ENCODE measurements at places on chromosomes 16 and 17.

DNA sequence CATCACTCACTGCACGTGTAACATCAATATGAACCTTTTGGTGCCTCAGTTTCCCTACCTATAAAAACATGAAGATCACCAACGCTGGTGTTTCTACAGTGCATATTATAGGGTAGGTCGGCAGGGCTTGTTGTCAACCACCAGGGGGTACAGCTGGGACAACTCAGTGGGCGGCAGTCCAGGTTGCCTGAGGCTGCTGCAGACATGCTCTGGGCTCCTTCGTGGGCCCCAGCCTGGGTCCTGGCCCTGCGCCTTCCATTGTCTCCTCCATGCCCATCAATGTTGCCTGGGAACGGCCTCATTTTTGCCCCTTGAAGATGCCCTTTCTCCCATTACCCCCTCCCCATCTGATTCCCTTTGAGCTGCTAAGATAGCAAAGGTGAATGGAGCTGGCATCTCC, 89.8 kb downstream of the GSG1L start:
- no peak for DNase-seq

DNA sequence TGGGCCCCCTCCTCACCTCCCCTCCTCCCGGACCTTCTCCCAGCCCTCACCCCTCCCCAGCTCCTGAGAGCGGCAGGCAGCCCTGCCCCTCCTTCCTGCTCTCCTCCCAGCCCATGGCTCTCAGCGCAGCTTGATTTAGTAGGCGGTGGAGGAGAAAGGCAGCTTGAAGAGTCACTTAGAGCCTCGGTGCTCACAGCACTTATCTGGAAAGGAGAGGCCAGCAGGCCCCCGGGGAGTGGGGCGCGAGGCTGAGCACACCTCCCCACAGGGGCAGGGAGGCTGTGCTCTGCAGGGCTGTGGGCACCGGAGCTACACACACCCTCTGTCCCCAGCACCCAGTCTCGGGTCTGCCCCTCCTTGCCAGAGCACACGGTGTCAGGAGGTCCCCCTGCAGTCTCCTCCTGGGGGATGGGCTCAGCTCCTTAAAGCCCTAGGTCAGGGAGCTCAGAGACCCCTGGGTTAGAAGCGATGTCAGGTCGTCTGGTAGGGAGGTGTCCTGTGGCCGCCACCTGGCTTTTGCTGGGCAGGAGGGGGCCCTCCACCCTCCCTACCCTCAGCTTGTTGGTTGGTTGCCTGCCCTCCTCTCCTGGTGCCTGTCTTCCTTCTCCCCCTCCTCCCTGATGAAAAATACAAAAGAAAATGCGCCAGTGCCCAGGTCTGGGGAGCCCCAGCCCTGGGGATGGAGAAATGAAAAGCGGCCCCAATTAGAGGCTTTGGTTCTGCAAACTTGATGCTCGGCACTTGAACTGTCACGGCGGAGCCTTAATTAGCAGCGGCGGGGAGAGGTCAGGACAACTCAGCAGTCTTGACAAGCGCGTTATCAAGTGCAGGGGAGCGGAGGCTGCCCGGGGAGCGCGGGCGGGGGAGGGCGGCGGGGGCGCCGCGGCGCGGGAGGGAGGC, 151.1 kb upstream of the GSE1 start:
- DNase-seq: peak; percentile 88

GRCh38 chr16:89322321-89323119, 105.0 kb downstream of the ZNF778 start:
- DNase-seq: peak; percentile 51

- peak; percentile 97 for DNase-seq
These were observed at the start of gene ZNF207 for GRCh38 chr17:32349854-32350665. TSS of gene ZNF207 (plus strand) at chr17:32350157. CDS start at chr17:32350286, 129 bp downstream.

DNA sequence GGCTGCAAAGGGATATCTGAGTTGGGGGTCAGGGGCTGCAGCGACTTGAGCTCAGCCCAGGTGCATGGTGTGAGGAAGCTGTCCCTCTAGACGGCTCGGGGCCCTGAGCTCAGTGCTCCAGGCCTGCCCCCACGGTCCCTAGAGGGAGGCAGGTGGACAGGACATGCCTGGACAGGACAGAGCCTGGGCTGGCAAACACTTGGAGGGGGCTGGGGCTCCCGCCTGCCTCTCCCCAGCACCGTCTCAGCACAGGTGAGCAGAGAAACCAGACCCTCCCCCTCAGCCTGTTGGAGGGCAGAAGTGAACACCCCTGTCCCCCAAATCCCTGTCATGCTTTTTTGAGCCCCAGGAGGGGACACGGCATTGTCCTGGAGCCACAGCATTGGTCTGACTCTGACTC, 11.4 kb upstream of the SLC38A10 start:
- no peak for DNase-seq

DNA sequence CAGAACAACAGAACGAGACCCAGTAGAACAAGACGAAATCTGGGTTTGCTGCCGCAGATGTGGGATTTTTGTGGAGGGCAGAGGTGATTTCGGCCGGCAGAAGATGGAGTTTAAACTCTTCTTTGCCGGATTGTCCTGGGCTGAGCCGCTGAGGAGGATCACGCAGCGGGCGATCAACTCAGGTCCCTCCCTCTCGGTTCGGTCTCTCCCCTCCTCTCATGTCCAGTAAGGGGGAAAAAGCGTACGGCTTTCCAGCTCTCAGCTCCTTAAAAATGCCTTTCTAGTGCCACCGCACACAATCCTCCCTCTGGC, 2.5 kb downstream of the PHF12 start:
- no peak for DNase-seq

GRCh38 chr17:65332375-65332774, 195.2 kb downstream of the RGS9 start:
- DNase-seq: no peak

DNA sequence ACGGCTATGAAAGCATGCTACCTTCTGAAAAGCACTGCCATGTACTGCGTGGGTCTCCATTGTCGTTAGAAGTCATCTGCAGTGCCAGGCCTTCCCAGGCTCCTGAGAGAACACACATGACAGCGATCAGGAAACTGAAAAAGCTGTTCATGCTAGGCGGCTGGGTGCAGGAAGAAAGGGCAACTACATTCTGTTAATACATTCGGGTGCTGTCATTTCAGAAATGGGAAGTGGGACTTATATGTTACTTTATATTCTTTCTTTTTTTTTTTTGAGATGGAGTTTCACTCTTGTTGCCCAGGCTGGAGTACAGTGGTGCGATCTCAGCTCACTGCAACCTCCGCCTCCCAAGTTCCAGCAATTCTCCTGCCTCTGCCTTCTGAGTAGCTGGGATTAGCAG, 19.9 kb downstream of the CFAP20 start:
- DNase-seq: no peak

- no peak for DNase-seq
These were observed 94.6 kb downstream of the UTP18 start for GRCh38 chr17:51354936-51355335.

DNA sequence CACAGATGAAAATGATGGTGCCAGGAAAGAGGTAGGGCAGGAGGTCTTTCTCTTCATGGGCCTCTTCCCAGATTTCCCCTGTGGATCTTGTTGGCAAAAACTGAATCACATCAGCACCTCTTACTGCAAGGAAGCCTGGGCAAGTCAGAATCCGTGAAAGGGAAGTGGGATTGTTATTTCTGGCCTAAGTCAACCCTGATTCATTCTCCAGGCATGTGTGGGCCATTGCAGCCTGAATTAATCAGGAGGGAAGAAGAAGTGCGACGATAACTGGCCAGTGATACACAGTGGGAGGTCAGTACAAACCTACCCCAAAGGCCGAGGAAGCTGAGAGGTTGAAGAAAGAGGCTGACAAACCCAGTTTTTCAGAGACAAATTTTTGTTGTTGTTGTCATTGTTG, 17.9 kb upstream of the NSMCE1 start:
- no peak for DNase-seq

GRCh38 chr16:82758904-82759303, 132.1 kb downstream of the CDH13 start:
- no peak for DNase-seq

DNA sequence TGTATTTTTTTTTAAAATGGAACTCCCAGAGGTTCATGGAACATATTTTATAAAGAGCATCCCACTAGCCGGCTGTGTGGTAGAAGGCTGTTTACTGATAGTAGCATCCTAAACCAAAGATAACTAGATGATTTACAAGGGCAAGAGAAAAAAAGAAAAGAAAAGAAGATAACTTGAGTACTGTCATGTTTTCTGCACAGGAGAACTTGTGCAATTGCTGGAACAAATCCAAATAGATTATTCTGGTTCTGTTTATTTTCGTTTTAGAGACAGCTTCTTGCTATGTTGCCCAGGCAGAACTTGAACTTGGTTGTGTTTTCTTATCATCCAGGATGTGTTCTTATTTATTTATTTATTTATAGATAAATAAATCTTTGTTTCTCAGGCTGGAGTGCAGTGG, 20.9 kb upstream of the PPM1D start:
- no peak for DNase-seq

DNA sequence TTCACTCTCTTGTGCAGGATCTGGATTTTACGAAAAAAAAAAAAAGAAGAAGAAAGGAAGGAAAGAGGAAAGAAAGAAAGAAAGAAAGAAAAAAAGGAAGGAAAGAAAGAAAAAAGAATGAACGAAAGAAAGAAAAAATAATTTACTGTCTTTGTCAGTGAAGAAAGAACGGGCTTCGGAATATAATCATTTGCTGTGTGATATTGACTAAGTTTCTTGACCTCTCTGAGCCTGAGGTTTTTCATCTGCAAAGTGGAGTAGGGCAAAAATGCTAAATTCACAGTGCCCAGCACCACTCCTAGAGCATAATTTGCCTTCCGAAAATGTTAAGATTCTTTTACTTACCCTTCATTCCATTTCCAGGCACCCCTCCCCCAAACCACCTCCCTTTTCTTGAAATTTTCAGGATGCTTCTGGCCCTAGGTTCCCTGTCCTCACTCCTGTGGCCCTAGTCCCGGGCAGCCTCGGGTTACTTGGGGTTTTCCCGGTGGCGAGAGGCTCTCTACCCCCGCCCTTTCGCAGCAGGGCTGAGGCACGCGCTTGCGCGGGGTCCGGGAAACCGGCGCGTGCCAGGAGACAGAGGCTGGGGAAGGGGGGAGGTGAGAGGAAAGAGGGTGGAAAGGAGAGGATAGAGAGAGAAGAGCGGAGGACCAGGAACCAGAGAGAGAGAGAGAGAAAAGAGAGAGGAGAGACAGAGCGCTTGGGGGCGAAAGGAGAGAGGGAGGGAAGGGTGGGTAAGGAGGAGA, at the start of gene CNTNAP1:
Gene CNTNAP1, plus strand, starts transcription at position 556 of the 746 bp plus-strand sequence. CDS start 299 bp downstream, outside the sequence.
- peak; percentile 77 for DNase-seq

DNA sequence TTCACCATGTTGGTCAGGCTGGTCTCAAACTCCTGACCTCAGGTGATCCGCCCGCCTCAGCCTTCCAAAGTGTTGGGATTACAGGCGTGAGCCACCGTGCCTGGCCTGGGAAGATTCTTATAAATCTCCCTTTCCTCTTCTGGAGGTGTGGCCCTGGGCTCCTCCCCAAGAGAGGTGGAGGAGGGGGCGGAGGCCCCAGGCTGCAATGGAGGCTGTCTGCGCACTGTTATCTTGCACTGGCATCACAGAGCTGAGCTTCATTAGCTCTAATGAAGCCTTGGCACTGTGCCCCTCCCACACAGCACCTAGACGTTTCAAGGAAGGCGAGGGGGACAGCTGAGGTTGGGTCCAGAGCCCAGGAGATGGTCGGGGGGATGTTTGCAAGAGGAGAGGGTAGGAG, 7.5 kb downstream of the ARHGAP23 start:
- no peak for DNase-seq

DNA sequence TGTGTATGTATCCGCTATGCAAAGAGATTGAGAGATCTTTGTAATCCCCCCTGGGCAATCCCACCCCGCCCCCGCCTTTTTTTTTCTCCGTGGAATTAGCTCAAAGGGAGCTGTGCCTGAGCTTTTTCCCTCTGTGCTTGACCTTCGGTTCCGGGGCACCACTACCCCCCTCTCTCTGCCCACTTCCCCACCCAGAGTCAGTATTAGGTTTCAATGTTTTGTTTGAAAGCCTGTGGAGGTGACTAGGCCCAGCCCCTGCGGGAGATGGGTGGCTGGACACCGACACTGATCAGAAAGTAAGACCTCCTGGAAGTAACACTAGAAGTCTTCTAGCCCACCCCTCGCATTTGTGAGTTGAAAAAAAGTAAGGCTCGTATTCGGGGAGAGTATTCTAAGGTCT, 7.0 kb downstream of the CBLN1 start:
- no peak for DNase-seq

DNA sequence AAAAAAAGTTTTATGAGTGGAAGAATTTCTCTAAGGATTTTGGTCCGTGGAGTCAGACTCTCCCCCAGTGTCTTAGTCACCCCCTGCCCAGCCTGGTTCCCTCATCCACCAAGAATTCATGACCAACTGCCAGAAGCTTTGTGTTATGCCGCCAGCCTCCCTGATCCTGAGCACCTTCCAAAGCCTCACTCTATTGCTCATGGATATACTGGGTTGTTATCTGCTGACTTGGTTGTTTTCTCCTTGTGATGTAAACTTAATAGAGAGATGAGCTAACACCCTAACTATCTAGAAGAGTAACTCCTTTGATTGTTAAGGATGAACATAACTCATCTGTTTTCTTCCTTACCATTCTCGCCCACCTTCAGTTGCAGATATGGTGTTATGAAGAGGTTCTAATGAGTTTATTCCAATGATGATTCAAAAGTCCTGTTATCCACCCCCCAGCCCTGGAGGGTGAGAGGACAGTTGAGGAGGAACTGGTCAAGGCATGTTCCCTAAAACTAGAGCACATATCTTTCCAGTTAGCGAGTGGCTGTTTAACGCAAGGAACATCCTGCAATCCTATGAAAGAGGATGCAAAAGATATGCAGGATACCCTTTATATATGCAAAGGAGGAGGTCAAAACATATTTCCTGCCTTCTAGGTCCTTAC, 1.5 kb upstream of the PSMD3 start:
- no peak for DNase-seq

GRCh38 chr16:49350265-49351095, 23.1 kb upstream of the C16orf78 start:
- DNase-seq: peak; percentile 62

DNA sequence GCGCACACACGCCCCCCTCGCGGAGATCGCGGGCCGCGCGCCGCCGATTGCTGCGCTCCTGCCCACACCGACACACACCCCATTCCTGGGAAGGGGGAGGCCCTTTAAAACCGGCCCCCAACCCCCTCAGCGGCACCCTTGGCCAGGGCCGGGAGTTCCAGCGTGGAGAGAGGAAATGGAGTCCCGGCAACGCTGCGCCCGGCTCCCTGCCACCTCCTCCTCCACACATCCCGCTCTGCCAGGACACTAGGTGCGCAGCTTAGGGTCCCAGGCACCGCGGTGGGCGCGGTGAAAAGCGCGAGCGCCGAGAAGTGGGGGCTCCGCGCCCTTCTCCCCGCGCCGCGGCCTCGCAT, 397 bp downstream of the CDC42EP4 start:
- DNase-seq: no peak

- peak; percentile 54 for DNase-seq
These were observed at the start of gene RASL10B for GRCh38 chr17:35731239-35731916. TSS of gene RASL10B (plus strand) at chr17:35731639. CDS start at chr17:35735185, 3,546 bp downstream.

GRCh38 chr16:78244131-78244895, 144.9 kb downstream of the WWOX start:
- DNase-seq: no peak

- no peak for DNase-seq
These were observed 994 bp downstream of the IGFBP4 start for GRCh38 chr17:40443988-40444899.

GRCh38 chr17:1711804-1712203, 1.6 kb upstream of the TLCD2 start:
- no peak for DNase-seq

Data from SK-N-DZ (cell line).